ENCODE measurements at places on chromosomes 3 and 15.

DNA sequence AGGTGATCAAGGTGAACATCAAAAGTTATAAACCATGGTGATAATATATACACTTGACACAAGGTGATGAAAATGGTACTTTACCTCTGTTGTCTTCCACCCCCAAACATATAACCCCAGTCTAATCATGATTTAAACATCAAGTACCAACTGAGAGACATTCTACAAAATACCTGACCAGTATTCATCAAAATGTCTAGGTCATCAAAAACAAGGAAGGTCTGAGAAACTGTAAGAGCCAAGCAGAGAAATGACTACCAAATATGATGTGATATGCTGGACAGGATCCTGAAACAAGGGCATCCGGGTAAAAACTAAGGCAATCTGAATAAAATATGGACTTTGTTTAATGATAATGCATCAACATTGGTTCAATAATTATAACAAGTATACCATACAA lies 27.8 kb downstream of the EDC3 start:
- no peak for DNase-seq

DNA sequence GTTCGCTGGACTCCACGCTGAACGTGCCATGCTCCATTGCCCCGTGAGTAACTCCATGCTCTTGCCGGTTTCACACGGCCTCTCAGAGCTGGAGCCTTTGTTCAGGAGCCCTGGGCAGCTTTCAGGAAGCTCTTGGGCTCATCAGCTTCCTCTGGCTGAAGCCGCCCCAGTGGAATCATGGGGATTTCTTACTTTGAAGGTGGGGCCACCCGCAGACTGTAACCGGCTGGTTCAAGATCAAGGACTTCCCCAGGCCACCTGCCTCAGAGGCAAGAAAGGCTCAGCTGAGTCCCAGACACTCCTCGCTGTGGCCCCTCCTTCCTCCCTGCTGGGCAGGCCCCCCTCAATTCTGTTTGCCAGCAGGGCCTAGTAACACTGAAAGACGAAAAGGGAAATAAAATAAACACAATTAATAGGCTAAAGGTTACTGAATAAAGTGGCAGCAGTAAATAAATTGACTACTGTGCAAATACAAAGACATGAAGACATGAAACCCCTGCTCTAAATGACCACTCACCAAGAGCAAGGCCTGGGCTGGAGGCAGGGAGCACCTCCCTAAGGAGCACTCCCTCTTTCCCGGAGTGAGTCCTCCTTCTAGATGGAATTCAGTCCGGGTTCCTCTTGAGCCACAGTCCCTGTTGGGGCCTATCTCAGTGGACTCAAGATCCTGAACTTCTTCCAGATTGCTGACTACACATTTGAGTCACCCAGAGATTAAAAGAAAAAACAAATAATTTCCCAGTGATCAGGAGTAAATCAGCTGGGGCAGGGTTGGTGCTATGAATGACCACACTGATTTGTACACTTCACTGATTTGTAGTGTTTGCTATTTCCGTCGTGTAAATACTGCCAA lies 51.0 kb downstream of the ZDHHC19 start:
- no peak for DNase-seq

DNA sequence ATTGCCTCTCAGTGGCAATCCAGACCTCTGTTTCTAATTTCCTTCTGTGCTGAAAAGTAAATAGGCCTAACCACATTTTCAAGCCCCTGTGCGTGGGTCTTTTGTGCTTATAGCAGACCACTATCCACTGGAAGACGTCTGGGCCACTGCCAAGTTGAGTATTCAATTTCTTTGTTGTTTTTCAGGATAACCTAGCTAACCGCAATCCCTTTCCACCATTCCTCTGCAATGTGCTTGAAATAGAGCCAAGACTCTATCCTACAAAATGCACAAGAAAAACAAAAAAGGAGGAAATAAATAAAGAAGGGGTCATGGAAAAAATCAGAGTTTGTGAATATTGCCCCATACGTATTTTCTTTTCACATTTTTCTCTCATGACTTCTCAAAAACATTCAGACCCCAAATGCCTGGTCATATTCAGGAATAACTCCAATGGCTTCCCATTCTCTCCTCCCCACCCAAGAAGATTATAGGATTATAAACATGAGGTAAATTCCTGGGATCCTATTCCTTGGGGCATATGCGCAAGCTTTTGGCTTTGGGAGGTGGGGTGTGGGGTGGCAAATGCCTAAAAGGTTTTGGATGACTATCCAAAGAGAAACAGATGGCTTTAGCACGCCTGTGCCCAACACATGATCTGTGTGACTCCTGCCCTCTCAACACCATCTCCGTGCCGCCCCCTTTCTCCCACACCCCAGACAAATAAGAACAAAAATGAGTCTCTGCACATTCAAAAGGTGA lies 217.9 kb upstream of the THBS1 start:
- peak; percentile 13 for DNase-seq

DNA sequence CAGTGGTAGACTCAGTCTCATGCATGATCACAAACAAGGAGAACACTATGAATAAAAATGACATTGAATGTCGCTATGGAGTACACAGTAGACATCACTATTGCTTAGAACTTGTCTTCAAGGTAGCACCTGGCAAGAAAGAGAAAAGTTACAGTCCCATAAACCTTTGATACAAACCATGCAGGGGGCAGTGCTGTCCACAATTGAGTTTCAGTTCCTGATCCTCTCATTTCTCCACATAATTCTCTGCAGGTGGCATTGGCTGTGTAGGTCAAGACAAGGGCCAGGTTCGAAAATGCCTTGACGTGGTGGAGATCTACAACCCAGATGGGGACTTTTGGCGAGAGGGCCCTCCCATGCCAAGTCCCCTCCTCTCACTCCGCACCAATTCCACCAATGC lies 47.9 kb downstream of the KBTBD12 start:
- DNase-seq = no peak

DNA sequence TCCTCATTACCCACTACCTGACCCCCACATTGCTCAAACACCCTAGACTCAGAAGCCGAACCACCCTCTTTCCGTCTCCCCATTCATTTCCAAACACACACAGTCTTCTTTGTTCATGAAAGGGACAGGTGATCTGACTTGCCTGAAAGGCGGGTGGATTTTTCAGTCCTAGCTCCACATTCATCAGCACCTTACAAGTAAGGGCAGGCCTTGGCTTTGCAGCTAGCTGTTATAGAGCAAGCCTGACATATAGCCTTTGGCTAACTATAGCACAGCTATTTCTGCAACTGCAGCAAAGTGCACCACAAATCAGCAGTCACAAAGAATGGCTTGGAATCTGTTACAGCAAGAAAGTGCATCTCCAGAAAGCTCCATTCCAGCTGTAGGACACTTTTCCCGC lies 139.8 kb downstream of the XXYLT1 start:
- no peak for DNase-seq

- no peak for DNase-seq
Measured at GRCh38 chr3:29064085-29064484, 216.8 kb upstream of the RBMS3 start.

DNA sequence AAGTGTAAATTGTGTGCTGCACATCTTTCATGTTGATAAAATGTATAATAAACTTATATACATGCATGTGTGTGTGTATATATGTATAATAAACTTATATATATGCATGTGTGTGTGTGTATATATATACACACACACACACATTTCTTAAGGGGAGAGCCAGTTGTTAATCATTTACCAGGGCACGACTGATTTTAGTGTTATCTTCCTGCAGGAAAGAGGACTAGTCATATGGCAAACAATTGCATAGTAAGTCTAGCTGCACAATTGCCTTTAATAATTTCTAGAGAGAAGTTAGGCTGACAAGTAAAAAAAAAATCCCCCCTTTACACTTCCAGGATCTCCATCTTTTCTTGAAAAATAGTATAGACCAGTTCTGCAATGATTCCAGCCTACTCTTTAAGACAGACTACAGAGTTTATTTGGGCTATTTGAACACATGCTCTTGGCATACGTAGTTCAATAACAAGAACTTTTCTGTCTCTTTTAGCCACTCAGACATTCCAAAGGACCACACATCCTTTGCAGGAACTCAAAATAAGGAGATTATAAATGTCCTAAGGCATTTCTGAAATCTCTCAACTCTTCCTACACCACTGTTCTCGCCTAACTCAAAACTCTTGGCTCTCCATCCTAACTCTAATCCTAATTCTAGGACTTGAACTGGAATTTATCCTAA lies 163.6 kb upstream of the SETMAR start:
- no peak for DNase-seq

- no peak for DNase-seq
Measured at GRCh38 chr3:104584682-104585081, 782.0 kb upstream of the ALCAM start.

DNA sequence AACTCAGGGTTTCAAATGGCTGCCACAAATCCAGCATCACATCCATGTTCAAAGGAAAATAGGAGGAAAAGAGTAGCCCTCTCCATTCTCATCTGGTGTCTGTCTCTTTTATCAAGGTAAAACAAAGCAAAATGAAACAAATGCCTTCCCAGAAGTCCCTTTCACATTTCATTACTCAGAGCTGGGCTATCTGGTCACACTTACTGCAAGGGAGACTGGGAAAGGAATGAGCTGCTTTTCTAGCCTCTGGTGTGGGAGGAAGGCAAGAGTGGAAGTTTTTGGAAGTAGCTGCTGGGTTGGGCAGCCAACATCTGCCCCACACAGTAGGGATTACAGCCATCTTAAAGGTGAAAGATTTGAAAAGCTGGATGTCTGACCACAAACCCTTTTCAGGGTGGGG lies 51.8 kb downstream of the KLF15 start:
- DNase-seq = no peak

GRCh38 chr3:25899352-25900101 lies 109.6 kb downstream of the OXSM start:
- DNase-seq = no peak

DNA sequence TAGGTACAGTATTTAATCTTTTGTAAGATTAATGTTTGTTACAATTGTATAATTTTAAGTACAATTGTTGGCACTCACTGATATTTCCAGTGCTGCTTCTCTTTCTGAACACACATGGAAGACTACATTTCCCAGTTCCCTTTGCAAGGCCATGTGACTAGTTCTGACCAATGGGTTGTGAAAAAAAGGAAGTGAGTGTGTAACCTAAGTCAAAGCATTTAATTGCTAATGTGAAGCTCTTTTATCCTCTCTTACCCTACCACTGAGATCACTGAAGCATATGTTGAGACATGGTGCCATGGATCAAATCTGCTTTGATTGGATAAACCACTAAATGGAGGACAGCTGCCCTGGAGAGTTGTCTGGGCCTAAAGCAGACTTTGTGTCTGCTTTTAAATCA lies 83.9 kb upstream of the PLXND1 start:
- DNase-seq = peak; percentile 84

DNA sequence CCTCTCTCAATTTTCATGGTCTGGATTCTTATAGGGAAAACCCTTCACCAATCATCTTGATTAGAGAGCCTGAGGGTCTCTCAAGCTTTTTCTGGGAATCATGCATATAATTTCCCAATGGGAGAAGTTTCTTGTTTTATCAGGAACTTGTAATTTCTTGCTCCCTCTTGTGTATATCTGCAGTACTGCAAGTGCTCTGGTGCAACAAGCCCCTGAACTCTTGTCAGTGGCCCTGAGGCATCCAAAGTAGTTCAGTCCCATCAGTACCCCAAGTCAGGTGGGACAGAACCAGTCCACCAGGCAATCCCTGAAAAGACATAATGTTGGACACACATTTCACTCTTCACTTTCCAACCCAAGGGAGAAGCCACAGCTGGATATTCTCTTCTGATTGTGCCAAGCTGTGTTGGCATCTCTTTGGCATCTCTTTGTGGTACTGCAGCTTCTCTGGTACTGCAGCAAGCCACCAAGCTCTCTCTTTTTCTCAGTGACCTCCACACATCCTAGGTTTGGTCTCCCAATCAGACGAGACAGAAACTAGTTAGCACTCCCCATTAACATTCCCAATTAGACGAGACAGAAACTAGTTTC lies 214.5 kb downstream of the ZIC4 start:
- DNase-seq = no peak

DNA sequence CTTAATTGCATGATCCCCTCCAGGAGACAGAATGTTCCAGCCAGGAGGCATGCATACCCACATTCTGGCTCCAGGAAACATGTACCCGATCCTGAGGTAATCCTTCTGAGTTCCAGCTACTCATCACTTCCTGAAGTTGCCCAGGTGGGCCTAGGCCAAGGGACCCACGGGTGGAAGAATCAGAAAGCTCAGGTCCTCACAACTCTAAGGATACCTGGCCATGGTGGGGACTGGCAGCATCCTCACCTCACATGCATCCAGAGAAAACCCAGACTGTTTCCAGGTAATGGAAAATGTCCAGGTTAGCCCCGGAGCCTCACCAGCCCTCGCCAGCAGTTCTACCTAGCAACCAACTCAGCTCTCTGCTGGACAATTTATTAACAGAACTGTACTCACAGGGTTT lies 78.2 kb downstream of the DAPK2 start:
- no peak for DNase-seq

DNA sequence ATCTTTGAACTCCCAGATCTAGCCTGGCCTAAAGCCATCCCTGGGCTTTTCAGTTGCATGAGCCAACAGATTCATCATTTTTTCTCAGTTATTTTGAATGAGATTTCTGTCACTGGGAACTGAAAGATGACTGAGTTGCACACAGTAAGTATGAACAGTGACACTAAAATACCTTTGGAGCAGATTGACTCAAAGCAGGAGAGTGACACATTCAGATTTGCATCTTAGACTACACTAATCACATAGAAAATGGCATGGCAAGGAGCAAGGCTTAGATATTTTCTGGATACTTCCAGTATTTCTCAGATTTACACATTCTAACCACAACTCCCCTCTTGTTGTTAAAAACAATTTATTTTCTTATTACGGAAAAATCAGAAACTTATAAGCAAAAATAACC lies 32.8 kb downstream of the SEC62 start:
- DNase-seq = no peak

- no peak for DNase-seq
Measured at GRCh38 chr15:30985081-30985531, 6.3 kb downstream of the MTMR10 start.

GRCh38 chr15:69304182-69304545 lies 5.5 kb downstream of the PAQR5 start:
- DNase-seq = no peak
